Esophagus squamous epithelium (tissue), 5 donors: ENCODE measurements at places on chromosomes 12 and 14. TPM values are rescaled to one million over a fixed set of nuclear protein-coding genes. Genes with fewer than 3 reads are reported as not detected.

GRCh38 chr12:2415568-2415944, 362.8 kb downstream of the CACNA1C start:
- H3K27me3 ChIP-seq, result no peaks in the 10 kb centered on the region
- H3K4me1 ChIP-seq, result no peaks in the 10 kb centered on the region
- H3K36me3 ChIP-seq, result no peaks in the 10 kb centered on the region
- DNase-seq, result no peak

DNA sequence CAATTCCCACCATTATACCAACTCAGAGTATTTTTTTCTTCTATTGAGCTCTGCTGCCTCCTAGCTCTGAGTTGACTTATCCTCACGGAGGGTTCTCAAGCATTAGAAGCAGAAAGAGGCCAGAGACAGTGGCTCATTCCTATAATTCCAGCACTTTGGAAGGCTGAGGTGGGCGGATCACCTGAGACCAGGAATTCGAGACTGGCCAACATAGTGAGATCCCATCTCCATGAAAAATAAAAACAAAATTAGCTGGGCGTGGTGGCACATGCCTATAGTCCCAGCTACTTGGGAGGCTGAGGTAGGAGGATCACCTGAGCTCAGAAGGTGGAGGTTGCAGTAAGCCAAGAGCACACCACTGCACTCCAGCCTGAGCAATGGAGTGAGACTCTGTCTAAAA, 21.0 kb downstream of the HPD start:
- no peaks in the 10 kb centered on the region for H3K27me3 ChIP-seq
- DNase-seq, result no peak
- H3K36me3 ChIP-seq, result no peaks in the 10 kb centered on the region

GPR162 gene
- 1.3 TPM for total RNA-seq

DNA sequence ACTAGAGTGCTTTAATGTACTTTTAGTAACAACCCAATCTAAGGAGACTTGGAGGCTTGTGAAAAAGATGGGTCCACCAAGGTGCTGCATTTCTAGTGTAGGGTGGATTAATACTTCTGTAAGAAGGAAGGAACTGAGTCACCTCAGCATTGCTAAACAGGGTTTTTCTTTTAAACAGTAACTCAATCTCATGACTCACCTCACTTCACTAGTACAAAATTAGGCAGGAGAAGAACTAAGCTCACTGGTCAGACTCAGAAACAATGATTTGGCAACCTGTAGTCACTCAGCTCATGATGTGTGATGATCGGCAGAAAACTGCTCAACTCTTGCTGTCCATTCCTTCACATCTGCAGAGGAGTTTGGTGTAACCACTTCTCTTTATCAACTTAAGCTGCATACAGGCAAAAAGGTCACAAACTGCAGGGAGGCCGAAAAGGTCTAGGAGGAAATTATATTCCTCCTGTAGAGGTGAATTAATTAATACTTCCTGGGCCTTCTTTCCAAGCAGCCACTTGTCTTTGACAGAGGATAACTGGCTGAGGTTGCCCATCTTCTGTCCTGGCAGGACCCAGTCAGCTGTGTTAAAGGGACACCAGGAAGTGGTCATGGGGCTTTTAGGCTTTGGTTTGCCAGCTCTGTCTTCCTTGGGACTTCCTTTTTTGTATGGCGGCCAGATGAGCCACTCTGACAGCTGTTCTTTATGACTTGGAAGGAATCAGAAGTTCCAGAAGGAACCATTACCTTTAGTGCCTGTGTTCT, 466.9 kb downstream of the FUT8 start:
- no peaks in the 10 kb centered on the region for H3K36me3 ChIP-seq
- no peak overlapping the region for H3K27ac ChIP-seq
- DNase-seq, result no peak
- no peak overlapping the region for H3K4me3 ChIP-seq
- H3K4me1 ChIP-seq, result peaks cover 6% of the 10 kb centered on the region
- H3K27me3 ChIP-seq, result no peaks in the 10 kb centered on the region

GRCh38 chr14:68978172-68978911, 760 bp downstream of the ACTN1 start:
- DNase-seq, result no peak
- H3K36me3 ChIP-seq, result no peaks in the 10 kb centered on the region
- no peaks in the 10 kb centered on the region for H3K27me3 ChIP-seq
- peak overlapping the region; percentile 97 for H3K27ac ChIP-seq

- H3K27ac ChIP-seq, result no peak overlapping the region
- no peaks in the 10 kb centered on the region for H3K36me3 ChIP-seq
Observed at GRCh38 chr12:67474934-67475620, 173.5 kb upstream of the DYRK2 start.

PZP gene
- total RNA-seq, result not detected

SPTB gene
- total RNA-seq, result 0.35 TPM

ARHGAP9 gene
- total RNA-seq, result 20.4 TPM

- H3K27me3 ChIP-seq, result peaks cover 31% of the 10 kb centered on the region
- H3K4me1 ChIP-seq, result peaks cover 8% of the 10 kb centered on the region
- H3K36me3 ChIP-seq, result no peaks in the 10 kb centered on the region
- DNase-seq, result no peak
Observed at GRCh38 chr12:130484221-130484620, 146.5 kb downstream of the PIWIL1 start.
